Daoy (cell line): ENCODE measurements at places on chromosomes 1 and 21.

DNA sequence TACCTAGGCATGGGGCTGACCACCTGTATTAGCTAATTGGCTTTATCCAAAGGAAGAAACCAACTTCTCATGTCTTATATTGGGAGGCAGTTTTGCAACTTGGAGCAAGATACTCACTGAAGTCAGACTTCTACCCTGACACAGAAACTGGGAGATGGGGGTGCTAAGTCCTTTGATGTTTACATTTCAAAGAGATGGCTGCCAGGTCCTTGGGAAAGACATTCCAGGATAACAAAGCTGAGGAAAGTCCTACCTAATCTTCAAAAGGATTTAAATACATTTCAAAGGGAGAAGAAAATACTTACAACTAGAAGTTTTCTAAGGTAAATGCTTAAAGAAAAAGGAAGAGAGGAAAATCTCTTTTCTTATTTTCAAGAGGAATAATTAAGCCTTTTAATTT, 62.1 kb downstream of the FH start:
- DNase-seq: no peak

GRCh38 chr1:232383455-232384123, 246.3 kb downstream of the SIPA1L2 start:
- peak; percentile 42 for DNase-seq

DNA sequence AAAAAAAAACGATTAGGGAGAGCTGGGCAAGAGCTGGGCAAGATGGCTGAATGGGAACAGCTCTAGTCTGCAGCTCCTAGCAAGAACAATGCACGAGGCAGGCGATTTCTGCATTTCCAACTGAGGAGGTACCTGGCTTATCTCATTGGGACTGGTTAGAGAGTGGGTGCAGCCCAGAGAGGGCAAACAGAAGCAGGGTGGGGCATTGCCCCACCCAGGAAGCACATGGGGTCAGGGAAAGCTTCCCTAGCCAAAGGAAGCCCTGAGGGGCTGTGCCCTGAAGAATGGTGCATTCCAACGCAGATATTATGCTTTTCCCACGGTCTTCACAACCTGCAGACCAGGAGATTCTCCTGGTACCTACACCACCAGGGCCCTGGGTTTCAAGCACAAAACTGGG, 251.6 kb downstream of the GPATCH2 start:
- DNase-seq: no peak

- no peak for DNase-seq
Measured at GRCh38 chr1:29047142-29047541, 76.6 kb downstream of the TMEM200B start.

DNA sequence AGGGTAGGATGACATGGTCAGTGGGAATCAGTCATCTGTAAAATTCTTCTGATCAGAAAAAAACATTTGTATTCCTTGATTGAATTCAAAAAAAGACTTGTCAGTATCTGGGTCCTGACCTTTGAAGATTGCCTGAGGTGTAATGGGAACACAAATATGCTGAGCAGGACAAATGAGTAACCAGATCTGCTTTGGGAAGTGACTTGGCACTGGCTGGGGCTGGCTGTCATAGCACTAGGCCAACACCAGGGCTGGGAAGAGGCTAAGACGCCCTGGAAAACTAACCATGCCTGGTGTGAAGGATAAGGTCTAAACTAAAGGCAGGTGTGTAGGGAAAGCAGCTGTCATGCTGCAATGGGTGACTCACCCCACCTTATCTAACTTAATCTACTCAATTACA, 452.9 kb upstream of the BEND5 start:
- DNase-seq: no peak

- no peak for DNase-seq
Measured at GRCh38 chr1:179976970-179977651, 22.5 kb downstream of the CEP350 start.

- no peak for DNase-seq
Measured at GRCh38 chr1:204314893-204315658, 44.7 kb downstream of the PLEKHA6 start.

GRCh38 chr1:227559926-227560325, 3.4 kb upstream of the ZNF678 start:
- no peak for DNase-seq

DNA sequence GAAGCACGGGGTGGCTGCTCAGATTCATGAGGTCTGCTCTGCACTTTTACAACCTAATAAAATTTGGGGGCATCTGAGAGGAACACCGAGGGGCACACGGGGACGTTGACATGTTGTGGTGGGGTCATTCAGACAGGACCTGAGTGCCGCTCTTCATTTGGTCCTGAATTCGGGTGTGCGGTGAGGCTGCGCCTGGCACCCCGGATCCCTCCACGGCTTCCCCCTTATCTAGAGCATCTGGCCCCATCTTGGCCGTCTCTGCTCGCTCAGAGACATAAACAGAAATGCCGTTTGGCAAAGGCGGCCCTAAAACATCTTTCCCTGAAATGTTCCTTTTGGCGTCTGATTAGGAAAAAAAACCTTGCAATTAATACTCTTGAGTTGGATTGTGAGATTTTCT, 157.2 kb downstream of the PRDM16 start:
- no peak for DNase-seq

GRCh38 chr1:73886716-73887115, 311.3 kb downstream of the LRRIQ3 start:
- no peak for DNase-seq

DNA sequence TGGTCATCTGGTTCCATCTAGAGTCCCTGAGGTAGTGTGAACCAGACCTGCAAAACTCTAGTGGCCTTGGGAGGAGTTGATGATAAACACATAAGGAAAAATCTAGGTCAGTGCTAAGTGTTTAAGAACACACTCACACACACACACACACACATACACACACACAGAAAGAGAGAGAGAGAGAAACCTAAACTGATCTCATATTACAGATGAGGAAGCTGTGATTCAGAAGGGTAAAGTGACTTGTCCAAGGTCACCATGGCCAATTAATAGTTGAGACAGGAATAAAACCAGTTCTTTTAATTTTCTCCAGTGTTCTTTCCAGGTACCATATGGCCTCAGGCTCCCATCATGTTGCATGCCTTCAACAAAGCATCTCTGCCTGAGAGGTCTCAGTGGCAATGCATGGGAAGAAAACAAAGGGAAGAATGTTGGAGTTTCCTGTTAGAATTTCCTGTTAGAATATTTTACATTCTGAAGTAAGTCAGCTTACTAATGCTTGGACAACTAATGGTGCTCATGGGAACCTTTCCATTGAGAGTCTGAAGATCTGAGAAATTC, 77.3 kb upstream of the TSPAN2 start:
- peak; percentile 39 for DNase-seq

GRCh38 chr21:44967082-44968047, 27.5 kb downstream of the SLX9 start:
- no peak for DNase-seq

DNA sequence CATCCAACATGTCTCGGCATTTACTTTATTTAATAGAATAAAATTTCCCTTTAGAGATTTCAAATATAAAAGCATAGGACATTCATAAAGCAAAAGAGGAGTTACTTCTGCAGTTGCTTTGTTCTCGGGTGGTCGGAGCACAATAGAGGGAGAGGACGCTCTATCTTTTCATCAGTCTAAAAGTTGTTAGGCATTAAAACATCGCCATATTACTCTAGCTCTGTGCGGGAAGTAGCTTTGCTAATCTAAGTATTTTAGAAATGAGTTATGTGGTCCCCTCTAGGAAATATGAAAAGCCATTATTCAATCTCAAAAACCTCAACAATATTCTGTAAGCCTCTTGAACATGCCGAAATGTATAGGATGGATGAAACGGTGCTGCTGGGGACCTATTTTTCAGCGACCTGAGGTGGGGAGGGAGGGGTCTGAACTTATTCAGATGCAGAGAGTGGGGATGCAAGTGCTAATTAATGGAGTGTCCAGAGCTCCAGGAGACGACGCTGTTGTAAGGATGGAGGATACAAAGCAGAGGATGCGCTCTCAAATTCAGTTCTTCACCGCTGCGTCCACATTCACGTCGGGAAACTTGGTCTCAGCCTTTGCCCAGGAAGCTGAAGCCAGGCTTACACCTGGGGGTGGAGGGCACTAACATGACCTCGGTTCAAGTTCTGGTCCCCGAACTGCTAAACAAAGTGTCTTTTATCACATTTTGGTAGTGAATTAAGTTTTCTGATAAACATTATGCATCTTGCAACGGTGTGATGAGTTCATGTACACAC, 6.3 kb downstream of the CDKN2C start:
- peak; percentile 22 for DNase-seq

GRCh38 chr1:248695451-248696132, 7.0 kb downstream of the OR14I1 start:
- DNase-seq: no peak

DNA sequence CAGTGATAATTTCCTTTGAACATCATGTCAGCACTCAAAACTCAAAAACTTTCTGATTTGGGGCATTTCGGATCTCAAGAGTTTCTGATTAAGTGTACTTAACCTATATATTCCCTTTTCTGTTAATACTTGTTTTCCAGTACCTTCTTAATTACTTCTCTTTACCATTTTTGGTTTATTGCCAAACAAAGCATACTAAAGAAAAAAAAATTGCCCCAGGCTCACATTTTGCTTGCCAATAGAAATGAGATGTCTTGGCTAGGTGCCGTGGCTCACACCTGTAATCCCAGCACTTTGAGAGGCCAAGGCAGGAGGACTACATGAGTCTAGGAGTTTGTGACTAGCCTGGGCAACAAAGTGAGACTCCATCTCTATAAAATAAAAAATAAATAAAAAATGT, 4.8 kb downstream of the PSMD4 start:
- no peak for DNase-seq

- DNase-seq: no peak
Measured at GRCh38 chr1:112881742-112882127, 74.3 kb downstream of the SLC16A1 start.

- no peak for DNase-seq
Measured at GRCh38 chr1:219427403-219427802, 185.5 kb downstream of the ZC3H11B start.
